ENCODE measurements at places on chromosomes 5 and 9. TPM values are rescaled to one million over a fixed set of nuclear protein-coding genes. Genes with fewer than 3 reads are reported as not detected.

IRF1 gene
- 18.4 TPM for total RNA-seq

- H3K27ac ChIP-seq, result no peak overlapping the region
- no peak for DNase-seq
- H3K4me3 ChIP-seq, result no peak overlapping the region
- H3K4me1 ChIP-seq, result peaks cover 18% of the 10 kb centered on the region
- no peaks in the 10 kb centered on the region for H3K36me3 ChIP-seq
Measured at GRCh38 chr9:15369238-15369637, 53.4 kb upstream of the SNAPC3 start.

DNA sequence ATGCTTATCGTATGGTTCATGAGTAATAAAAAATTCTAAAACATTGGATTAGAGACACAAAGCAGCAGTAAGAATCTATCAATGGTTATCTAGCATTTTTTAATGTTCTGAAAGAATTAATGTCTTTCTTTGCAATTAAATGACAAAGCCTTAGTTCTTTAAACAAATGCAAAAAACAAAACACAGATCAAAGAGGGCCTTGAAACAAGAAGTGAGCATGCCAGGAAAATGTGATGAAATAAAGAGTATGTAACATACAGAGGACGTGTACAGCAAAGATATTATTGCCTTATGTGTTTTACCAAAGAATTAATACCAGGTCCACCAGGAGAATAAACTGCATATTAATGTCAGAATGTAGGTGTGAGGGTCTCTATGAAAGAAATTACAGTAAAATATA is 812.3 kb upstream of the GRAMD2B start:
- H3K27me3 ChIP-seq, result no peaks in the 10 kb centered on the region
- H3K27ac ChIP-seq, result no peak overlapping the region
- no peaks in the 10 kb centered on the region for H3K4me1 ChIP-seq
- no peak overlapping the region for H3K4me3 ChIP-seq
- no peak for DNase-seq

SLCO6A1 gene
- not detected for total RNA-seq

WWC1 gene
- 13.2 TPM for total RNA-seq

SLC46A2 gene
- not detected for total RNA-seq

DNA sequence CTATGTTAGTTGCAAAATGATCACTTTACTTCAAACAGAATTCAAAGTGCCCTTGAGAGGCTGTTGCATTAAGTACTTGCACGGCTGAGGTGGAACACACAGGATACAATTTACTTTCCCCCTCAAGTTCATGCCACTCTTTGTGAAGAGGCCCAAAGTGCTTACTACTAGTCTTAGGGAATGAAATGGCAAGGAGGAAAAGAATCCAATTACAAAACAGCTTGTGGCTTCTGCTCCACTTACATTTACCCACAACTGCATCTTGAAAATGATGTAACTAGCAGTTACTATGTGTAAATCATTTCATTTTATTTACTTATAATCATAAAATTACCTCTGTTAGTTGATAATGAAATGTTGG is 14.6 kb downstream of the FOXD1 start:
- no peaks in the 10 kb centered on the region for H3K36me3 ChIP-seq
- H3K27me3 ChIP-seq, result no peaks in the 10 kb centered on the region
- H3K4me1 ChIP-seq, result peaks cover 18% of the 10 kb centered on the region
- no peak overlapping the region for H3K27ac ChIP-seq

DNA sequence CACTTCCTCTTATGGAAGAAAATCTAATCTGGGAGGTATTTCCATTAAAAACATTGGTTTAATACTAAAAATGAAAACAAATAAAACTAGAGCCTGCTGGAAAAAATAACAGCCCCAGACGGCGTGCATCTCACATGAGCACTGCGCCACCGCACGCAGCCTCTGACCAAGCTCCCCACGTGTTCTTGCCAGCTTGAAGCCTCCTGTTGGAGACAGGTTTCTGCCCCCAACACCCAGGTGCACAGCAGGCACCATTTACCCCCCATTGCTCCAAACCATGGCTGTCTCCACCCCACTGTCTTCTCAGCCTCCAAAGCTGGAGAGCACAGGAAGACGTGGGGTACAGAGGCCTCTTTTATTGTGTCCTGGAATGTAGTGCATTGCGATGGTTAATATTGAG is 10.7 kb upstream of the COL5A1 start:
- no peak overlapping the region for H3K27ac ChIP-seq
- no peaks in the 10 kb centered on the region for H3K36me3 ChIP-seq
- no peaks in the 10 kb centered on the region for H3K27me3 ChIP-seq
- no peak for DNase-seq

DNA sequence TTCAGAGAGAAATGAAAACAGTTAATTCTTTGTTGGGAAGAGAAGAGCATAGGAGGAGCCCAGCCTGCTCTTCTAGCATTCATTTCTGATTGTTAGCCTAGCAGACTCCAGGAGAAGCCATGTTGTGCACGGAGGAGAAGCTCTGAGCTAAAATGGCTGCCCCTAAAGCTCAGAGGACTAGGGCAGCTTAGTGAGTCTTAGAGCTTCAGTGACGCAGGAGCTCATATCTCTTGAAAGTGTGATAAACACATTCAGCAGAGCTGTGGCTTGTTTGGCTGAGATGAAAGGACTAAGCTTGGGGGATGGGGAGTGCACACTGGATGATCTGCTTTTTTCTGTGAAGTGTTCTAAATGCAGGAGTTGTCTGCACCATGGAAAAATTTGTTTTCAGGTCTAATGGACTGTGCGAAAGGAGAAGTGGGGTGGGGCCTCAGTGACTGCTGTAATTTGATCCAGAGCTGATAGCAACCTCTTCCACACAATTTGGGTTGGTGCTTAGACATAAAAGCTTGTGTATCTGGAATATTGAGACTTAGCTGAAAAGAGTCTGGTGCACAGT is 58.5 kb downstream of the ZNF462 start:
- peaks cover 31% of the 10 kb centered on the region for H3K4me1 ChIP-seq
- no peak for DNase-seq
- H3K27ac ChIP-seq, result peak overlapping the region; percentile 75
- H3K4me3 ChIP-seq, result no peak overlapping the region
- no peaks in the 10 kb centered on the region for H3K27me3 ChIP-seq
- peaks cover 32% of the 10 kb centered on the region for H3K36me3 ChIP-seq

All from SJSA1 (cell line).